Stimulated activated CD4-positive, alpha-beta T cell treated with anti-CD3 and anti-CD28 coated beads, Interleukin-4, amount 100 ng/mL, for 1 hour (primary cell): ENCODE measurements at places on chromosomes 1 and 21.

- no peak for DNase-seq
These were observed 538 bp downstream of the GBP2 start for GRCh38 chr1:89125240-89125912.

GRCh38 chr1:38783640-38784229 lies 75.8 kb downstream of the RRAGC start:
- no peak for DNase-seq

GRCh38 chr1:235098991-235099390 lies 29.6 kb downstream of the TOMM20 start:
- DNase-seq, result no peak

GRCh38 chr1:198258491-198258890 lies 101.7 kb downstream of the NEK7 start:
- DNase-seq, result no peak

- no peak for DNase-seq
These were observed 3.9 kb downstream of the CNTN2 start for GRCh38 chr1:205046870-205047269.

- DNase-seq, result no peak
These were observed 181.4 kb upstream of the L1TD1 start for GRCh38 chr1:62013264-62013663.

DNA sequence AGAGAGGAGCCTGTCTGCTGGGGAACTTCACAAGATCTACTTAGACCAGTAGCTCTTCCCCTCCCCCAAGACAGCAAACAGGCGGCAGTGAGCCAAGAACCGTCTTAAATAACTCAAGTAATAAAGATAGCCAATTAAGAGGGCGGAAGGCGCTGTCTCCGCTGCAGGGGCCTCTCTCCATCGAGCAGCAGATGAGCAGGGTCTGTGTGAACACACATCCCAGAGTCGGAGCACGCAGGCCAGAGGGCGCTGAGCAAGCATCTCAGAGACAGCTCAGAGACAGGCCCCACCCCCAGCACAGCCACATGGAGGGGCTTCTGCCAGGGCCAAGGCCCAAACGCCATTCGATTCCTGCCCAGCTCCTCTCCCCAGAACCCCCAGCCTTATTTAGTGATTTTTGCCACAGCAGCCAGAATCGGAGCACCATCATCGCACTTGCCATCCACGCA lies 11.1 kb downstream of the IFFO2 start:
- no peak for DNase-seq

DNA sequence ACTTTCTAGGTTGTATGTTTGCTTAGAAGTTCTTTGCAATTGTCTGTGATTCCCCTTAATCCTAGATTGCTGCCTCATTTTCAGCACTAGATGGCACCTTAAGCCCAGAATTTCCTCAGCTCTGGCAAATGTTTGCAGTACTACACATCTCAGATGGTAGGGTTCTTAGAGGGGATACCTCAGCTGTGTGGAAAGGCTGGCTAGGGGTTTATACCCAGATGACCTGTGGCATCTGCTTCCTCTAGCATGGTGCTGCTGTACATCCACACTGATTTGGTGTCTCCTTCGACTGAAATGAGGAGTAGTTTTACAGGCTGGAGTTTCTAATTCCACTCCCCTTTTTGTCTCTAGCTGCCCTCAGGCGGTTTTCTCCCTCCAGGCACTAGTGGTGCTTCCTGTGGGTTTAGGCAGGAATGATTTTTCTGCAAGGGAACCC lies 23.5 kb downstream of the ASB17 start:
- DNase-seq, result no peak

- no peak for DNase-seq
These were observed 140.2 kb upstream of the HOOK1 start for GRCh38 chr1:59674595-59674994.

DNA sequence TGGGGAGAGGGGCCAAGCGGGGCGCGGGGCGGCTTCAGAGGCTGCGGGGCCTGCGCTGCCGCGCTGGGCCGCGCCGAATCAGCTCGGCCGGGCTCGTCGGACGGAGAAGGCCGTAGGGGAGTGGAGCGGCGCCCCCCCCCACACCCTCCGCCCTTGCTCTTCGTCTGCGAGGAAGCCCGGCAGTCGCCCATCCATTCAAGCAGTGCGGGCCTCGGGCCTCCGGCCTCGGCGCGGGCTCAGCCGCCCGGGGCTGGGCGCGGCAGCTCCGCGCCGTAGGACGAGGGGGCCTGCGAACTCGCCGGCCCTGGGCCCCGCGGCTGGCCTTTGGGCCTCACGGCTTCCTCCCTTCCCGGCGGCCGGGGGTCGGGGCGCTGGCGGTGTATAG lies 564 bp downstream of the CTPS1 start:
- DNase-seq, result no peak

DNA sequence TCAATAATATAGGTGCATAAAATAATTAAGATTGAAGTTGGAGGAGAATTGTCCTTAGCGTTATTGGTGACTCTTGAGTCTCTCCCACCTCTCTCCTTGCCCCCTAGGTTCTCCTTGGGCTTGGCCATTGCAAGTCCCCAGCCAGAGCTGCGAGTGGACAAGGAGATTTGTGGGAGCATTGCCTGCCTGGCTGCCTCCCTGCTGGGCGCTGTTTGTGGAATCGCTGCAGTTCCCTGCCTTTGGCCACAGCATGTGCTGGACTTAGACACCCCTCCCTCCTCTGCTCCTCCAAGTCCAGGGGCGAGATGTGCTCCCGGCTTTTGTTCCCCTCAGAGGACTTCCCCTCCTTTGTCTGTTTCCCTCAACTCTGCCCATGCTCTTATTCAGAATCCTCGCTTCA lies 21.9 kb upstream of the HUNK start:
- DNase-seq, result no peak

DNA sequence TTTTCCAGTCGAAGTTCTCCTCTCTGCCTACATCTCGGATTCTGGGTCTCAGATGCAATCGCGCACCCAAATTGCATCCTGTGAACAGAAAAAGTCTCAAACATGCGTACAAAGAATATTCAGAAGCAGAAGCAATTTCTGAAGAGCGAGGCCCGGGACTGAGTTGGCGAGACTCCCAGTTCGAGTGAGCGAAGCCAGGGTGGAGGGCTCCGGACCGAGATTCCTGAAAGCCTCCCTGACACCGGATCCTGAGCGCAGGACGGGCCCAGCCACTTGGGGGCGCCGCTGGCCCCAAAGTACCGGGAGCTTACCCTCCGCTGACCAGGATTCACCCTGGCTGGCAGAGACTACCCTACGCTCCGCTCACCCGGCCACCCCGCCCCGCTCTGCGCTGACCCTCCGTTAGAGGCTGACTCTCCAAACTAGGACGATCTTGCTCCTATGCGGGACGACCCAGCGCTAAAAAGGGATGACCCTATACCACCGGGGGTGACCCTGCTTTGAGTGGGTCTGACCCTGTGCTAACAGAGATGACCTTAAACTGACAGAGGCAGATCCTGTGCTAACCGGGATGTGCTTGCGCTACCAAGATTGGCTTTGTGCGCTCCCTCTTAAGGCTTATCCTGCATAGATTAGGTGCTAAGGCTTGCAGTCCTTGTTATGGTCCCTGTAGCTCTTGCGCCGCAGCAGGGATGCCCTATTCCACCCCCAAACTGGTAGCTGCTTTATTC lies 12.1 kb downstream of the FOXD2 start:
- DNase-seq, result no peak

DNA sequence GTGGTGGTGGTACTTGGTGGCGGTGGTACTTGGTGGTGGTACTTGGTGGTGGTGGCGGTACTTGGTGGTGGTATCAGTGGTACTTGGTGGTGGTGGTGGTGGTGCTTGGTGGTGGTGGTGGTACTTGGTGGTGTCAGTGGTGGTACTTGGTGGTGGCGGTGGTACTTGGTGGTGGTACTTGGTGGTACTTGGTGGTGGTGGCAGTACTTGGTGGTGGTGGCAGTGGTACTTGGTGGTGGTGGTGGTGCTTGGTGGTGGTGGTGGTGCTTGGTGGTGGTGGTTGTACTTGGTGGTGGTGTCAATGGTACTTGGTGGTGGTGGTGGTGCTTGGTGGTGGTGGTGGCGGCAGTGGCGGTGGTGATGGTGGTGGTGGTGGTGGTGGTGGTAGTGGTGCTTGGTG lies 20.2 kb downstream of the COQ8A start:
- no peak for DNase-seq

- DNase-seq, result no peak
These were observed 23.9 kb upstream of the RUNX1 start for GRCh38 chr21:35072960-35073359.

DNA sequence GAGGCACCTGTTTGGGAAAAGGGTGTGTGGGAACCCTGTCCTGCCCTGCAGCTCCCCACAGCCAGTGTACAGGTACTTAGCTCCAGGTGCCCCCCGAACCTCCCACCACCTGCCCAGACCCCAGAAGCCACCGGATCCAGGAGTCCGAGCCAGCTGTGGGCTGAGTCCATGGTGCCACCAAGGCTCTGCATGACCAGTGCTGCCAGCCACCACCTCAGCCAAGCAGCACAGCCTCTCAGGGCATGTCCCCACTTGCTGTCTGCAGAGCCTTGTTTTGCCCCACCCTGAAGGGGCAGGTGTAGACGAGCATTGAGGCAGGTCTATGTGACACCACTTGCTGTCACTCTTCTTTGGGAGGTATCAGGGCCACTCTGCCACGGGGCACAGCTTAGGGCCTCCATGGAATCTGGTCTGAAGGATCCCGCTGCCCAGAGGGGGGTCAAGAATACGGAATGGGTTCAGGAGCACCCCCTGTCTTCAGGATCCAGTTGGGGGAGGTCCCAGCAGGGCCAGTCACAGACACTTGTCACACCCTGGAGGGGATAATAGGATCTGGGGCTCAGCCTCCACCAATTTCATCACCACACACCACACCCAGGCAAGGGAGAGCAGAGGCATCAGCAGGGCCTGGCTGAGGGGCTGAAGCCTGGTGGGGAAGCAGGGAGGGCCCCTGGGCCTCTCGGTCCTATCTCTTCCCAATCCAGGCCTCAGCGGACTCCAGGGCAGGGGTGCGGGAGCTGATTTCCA lies 27.7 kb downstream of the ARHGEF19 start:
- DNase-seq, result no peak
